ENCODE measurements at places on chromosomes 7 and 10.

DNA sequence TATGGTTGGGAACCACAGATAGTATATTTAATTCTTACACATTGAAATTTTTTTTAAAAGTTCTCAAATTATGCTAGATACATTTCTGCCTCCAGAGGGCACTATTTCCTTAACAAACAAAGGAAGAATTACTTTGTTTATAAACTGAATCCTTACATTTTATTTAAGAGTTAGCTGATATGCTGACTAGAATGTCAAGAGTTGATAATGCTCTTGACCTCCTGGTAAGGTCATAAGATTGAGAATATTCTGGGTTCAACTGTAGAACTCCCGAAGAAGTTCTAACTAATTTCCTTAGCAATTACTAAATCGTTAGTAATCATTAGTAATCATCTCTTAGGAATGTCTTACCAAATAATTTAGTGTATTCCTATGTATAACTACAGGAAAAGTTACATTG is 95.3 kb upstream of the CYP26C1 start:
- peak; percentile 44 for DNase-seq

DNA sequence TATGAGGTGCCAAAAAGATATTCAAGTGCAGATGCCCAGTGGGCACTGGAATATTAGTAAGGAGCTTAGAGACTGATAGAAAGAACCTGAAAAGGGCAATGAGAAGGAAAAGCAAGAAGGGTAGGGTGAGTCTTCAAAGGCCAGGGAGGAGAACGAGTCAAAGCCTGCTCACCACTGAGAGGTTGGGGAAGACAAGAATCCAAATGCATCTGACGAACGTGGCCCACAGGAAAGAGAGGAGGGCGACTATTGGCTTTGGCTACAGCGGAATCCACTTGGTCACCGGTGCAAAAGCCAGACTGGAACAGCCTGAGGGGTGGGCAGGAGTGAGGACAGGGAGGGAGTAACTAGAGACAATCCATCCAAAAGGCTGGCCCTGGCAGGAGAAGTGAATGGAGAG is 216.7 kb upstream of the KLF14 start:
- no peak for DNase-seq

DNA sequence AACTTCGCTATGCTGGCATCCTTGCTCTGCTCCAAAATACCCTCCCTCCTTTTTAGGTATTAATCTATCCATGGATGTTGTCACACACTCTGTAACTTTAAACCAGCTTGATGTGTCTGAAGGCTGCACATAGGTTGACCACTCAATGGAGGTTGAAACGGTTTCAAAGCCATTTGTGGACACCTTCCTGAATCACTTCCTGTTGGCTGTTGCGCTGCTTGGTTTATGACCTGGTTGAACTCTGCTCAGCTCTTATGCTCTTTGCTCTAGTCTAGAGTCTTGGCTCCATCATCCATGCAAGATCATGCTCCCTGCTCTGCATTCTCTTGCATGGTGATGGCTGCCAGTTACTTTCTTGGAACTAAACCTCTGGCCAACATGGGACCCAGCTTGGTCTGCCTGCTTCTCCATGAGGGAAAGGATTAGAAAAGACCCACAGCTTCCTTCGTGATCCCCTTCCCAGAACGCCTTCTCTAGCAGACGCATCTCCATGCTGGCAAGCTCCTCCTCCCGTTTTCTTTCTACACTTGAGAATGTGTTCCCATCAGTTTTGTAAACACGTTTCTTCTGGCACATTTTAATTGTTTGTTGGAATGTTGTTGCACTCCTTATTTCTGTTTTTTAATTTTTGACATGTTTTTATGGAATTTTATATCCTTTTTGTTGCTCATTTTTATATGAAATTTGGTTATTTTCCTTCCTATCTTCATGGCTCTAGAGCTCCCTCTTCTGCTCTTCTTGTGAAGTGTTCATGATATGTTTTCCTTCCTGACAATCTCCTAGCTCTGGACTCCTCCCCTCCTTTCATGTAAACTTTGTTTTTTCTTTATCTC is 149.8 kb downstream of the XPNPEP1 start:
- peak; percentile 16 for DNase-seq

- no peak for DNase-seq
Observed at GRCh38 chr7:148862481-148862880, 21.6 kb downstream of the EZH2 start.

DNA sequence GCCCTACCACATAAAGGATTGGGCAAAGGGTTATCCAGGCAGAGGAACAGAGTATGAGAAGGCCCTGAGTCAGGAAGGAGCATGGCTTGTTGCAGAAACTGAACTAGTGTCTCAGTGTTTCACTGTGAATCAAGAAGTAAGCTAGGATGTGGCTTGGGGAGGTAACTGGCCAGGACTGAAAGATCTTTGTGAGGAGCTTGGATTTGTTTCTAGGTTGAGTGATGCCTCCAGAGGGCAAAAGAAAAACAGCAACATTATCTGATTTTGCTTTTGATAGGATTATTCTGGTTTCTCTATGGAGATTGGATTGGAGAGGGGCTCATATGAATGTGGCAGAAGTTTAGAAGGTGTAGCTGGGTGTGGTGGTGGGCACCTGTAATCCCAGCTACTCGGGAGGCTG is 137.9 kb upstream of the HDAC9 start:
- peak; percentile 23 for DNase-seq

- DNase-seq, result peak; percentile 66
Observed at GRCh38 chr10:100518761-100519241, 860 bp downstream of the SEC31B start.

DNA sequence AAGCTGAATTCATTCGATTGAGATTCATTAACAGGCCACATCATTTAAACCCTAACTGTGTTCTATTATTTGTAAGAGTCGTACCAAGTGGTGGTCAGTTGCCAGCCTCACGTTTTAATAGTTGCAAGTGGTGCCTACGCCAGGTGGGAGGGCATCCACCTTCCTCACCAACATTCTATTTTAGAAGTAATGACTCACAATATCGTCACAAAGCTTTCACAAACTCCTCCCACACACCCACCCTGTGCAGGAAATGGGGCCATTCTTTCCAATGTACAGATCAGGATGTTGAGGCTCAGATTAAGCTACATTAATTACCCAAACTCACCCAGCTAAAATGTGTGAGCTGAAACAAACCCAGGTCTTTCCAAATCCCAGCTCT is 77.3 kb upstream of the SAMD8 start:
- no peak for DNase-seq

- DNase-seq, result no peak
Observed at GRCh38 chr7:152527610-152528032, 91.8 kb upstream of the KMT2C start.

- no peak for DNase-seq
Observed at GRCh38 chr7:141710301-141710700, 2.1 kb downstream of the WEE2 start.

DNA sequence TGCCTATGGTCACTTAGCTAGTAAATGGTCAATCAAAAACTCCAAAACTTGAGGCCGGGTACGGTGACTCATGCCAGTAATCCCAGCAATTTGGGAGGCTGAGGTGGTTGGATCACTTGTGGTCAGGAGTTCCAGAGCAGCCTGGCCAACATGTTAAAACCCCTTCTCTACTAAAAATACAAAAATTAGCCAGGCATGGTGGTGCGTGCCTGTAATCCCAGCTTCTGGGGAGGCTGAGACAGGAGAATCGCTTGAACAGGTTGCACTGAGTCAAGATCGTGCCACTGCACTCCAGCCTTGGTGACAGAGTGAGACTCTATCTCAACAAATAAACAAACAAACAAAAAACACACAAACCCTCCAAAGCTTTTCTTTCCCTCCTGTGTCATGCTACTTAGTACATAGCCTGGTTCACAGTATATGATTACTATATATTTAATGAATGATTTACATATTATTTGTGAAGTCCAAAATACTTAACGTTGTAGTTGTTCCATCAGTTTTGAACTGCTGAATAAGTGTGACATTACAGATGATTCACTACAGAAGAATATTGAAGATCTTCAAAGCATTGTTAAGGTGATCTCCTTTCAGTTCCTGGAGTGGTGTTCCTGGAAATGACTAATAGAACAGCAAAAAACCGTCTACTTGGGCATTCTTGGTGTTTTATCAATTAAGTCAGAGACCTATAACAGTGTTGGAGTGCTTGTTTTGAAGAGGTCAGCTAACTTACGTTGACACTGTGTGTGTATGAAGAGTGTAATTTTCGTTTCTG is 72.9 kb downstream of the ADK start:
- peak; percentile 43 for DNase-seq

DNA sequence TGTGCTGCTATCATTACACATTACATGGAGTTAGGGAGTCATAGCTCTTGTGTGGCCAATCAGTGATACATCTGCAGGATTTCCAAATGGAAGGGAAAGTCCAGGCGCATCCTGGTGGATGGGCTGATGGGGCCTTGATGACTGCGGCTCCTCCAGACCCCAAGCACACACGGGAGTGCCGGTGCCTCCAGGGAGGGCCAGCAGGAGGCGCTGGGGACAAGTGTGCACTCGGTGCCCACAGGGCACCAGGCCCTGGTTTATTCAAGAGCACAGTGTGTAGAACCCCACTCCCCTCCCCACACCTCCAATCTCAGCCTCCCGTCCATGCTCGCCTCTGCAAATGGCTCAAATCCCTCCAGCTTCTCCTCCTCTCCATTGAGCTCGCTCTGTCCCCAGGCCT is 243.9 kb downstream of the USP6NL start:
- no peak for DNase-seq

DNA sequence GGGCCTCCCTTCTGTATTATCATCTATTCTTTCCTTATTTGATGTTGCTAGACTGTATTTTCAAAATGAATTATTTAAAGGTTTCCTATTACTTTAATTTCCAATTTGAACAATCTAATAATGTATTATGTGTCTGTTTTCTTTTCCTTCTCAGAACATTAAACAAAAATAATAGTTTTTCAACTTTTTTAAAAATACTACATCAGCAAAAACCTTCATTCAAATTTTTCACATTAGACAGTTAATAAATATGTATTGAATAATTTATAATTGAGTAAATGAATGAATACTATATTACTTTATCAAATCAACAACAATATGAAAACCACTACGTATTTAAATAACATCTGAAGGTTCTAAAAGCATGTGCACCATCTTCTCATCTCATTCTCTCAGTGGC is 644.1 kb upstream of the SEMA3D start:
- no peak for DNase-seq

GRCh38 chr10:123139521-123140163 is 3.9 kb downstream of the HMX3 start:
- peak; percentile 94 for DNase-seq

GRCh38 chr7:105256761-105257231 is 131.9 kb downstream of the SRPK2 start:
- DNase-seq, result no peak

- DNase-seq, result peak; percentile 36
Observed at GRCh38 chr10:77926566-77927401, at the start of gene DLG5. Gene DLG5 (minus strand): TSS chr10:77926755. CDS start chr10:77926520, 235 bp downstream.

- DNase-seq, result no peak
Observed at GRCh38 chr10:59688921-59689351, 20.7 kb downstream of the SLC16A9 start.

- DNase-seq, result no peak
Observed at GRCh38 chr10:110861930-110862649, 9.6 kb upstream of the PDCD4 start.

DNA sequence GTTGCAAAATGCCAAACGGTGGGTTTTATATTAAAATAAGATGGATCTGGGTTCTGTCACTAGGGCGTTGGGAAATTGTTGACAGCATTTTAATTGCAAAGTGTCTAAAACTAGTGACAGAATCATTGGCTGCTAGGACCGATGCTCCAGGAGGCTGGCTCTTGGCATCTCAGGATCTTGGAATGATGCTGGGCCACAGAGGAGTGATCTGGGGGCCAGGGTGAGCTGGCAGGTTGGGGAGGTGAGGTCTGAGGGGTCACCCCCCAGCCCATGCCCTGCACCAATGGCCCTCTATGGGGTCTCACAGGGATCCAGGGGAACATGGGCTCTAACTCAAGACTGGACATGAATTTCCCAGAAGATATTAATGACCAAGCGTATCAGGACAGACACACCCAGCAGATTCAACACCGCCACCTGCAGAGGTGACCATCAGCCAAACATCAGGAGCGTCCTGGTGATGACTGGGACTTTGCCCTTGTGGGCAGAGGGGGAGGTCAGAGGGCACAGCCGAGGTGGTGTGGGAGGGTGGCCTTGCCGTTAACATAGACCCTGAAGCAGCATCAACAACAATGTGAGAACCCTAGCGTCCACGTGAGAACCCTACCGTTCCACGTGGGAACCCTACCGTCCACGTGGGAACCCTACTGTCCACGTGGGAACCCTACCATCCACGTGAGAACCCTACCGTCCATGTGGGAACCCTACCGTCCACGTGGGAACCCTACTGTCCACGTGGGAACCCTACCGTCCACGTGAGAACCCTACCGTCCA is 89.0 kb upstream of the PPP2R2D start:
- no peak for DNase-seq

DNA sequence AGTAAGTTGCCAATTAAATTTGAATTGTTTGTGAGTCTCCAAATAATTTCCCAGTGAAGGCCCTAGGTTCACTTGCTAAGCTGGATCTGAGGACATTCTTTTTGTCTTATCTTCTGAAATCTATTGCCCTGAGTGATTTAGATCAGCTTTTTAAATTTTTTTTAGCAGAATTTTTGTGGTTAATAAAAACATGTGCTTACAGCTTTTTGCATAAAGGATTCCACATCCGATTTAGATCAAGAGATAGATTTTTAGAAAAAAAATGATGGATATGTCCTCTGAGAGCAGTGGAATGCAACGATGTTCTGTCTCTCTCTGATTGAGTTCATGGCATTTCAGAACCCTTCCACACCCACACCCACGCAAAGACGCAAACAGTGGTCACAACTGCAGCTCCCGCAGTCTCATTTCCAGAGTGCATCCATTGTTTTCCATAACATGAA is 358.8 kb downstream of the SUGCT start:
- DNase-seq, result no peak

DNA sequence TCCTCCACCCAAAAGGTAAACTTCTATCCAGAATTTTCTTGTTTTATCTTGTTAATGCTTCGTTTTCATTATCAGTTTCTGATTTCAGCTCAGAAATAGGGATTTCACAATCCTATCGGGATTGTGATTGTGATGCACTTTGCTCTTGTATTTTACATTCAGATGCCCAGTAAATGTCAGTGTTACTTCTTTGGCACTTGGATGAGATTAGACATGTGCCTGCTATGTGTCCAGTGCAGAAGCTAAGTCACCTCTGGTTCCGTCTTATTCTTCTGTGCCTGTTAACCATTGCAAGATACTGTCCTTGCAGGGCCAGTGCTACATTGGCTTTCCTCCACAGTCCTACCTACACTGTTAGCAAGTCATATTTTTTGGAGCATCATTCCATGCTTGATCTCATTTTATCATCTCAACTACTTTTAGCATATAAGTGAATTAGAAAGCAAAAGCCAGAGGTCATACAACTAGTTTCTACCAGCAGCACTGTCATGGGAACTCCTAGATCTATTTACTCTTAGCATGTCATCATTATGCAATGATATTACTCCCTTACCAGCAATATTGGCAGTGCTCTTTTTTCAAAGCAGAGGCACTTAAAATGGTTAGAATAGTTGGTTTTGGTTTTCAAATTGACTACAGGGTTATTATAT is 26.7 kb downstream of the ZNF277 start:
- no peak for DNase-seq

- DNase-seq, result no peak
Observed at GRCh38 chr7:22093001-22093400, 147.3 kb upstream of the CDCA7L start.

GRCh38 chr10:84065804-84066601 is 73.3 kb upstream of the GHITM start:
- DNase-seq, result no peak

Data from SW480 (cell line).